ENCODE measurements at places on chromosomes 6 and 20.

DNA sequence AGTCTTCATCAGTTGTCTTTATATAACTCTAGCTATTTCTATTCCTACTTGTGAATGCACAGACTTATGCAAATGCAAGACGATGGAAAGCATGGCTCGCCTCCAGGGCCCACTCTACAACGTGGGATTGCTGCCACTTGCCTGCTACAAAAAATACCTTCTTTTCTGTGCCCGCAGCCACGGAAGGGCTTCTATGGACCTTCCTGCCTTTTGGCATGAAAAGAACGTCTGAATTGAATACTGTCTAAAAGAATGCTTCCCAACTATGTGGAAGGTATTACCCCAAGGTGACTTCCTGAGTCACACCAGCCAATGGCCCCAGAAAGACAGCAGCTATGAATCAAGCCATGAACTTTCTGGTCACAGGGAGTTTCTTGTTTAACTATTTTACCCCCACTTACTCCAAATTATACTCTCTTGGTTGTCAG lies 261.2 kb downstream of the HIVEP2 start:
- no peak for DNase-seq

- DNase-seq: no peak
These were observed 90.8 kb upstream of the QKI start for GRCh38 chr6:163323705-163324104.

- DNase-seq: no peak
These were observed 16.5 kb upstream of the WFDC9 start for GRCh38 chr20:45647441-45648050.

DNA sequence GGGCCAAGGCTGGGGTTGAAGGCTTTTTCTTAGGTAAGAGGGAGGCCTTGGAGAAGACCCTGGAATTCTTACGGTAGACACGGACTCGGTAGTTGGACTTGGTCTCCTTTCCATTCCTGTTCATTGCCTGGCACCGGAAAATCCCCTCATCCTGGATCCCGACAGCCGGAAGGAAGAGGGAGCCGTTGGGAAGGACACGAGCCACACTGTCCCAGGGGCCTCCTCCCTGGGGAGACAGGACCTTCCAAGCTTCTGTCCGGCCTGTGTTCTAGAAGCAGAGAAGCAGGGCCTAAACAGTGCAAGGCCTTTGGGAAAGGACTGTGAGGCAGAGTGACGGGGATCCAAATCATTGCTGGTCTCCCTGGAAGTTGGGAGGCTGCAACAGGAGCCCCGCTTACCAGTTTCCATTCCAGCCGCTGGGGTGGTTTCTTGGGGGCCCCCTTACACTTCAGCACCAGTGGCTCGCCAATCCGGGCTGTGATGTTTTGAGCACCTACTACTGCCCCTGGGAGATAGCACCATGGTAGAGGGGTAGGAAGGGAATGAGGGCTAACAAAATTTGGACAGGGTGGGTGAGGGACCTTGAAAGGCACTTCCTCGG lies 470 bp downstream of the AGER start:
- no peak for DNase-seq

DNA sequence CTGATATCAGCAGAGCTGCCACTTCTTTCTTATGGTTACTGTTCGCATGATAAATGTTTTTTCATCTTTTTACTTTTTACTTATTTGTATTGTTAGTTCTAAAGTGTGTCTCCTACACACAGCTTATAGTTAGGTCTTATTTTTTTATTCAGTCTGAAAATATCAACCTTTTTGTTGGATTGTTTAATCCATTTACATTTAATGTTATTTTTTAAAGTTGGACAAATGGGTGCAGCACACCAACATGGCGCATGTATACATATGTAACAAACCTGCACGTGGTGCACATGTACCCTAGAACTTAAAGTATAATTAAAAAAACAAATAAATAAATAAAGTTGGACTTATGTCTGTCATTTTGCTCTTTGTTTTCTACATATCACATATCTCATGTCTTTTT lies 40.3 kb upstream of the FOXC1 start:
- DNase-seq: no peak

- DNase-seq: no peak
These were observed 39.1 kb downstream of the NFATC2 start for GRCh38 chr20:51503376-51503775.

DNA sequence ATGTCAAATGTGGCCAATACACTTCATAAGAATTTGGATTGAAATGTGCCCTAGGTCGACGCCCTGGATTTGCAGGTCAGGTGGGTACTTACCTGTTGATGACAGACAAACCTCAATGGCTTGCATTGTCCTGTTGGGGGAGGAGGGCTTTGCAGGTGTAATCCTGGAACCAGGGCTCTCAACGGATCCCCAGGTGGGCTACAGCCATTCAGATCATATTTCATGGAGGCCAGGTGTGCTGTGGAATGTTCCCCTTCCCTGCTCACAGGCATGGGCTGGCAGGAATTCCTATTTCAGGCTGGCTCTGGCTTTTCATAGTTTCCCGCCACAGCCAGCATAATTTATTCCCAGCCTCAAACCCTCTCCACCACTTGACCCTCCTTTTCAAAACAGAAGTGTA lies 254.7 kb downstream of the SMOC2 start:
- DNase-seq: no peak

- DNase-seq: peak; percentile 20
These were observed 86.5 kb downstream of the ATRN start for GRCh38 chr20:3557237-3557785.

DNA sequence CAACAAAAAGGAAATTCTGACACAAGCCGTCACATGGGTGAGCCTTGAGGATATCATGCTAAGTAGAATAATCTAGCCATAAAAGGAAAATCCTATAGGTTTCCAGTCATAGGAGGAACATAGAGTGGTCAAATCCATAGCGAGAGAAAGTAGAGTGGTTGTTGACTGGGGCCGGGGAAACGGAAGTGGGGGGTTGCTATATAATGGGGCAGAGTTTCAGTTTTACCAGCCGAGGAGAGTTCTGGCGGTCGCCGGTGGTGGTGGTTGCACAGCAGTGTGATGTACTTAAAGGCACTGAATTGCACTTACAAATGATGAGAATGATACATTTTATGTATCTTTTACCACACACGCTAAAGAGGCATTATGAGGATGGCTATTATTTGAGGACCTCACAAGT lies 4.9 kb downstream of the GPR31 start:
- no peak for DNase-seq

GRCh38 chr6:11202513-11203305 lies 29.8 kb downstream of the NEDD9 start:
- DNase-seq: no peak

GRCh38 chr6:111813237-111813636 lies 60.0 kb downstream of the FYN start:
- no peak for DNase-seq

- no peak for DNase-seq
These were observed 125.3 kb upstream of the DST start for GRCh38 chr6:56767892-56768531.

DNA sequence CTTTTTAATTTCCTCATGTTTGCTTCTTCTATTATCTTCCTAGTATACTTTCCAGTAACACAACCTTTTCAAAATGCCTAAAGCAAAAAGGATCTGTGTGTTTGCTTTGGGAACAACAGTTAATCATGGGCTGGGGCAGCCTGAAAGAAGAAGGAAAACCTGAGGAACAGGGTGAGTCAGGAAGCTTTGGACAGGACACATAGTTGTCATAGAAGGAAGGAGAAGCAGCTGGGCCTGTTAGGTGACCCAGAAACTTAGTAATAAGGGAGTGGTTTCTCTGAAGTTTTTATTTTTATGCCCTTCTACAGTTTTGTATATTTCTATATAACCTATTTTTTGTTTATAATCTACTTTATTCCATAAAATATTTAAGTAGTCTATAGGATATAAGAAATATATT lies 61.4 kb downstream of the CD24 start:
- DNase-seq: no peak

DNA sequence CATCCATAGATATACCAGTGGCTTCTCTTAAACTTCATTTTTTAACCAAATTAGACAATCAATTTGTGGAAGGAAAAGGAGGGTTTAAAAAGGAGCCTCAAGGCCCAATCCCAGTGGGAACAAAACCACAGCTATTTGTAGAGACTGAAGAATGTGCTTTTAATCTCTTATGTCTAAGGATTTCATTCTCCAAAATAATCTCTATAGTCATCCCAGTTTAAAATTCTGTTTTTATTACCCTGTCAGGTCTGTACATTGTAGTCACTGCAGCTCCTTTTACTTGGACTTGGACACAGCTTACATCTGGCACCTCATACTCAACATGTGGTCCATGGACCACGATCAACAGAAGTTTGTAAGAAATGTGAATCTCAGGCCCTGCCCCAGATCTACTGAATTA lies 152.1 kb upstream of the STMND1 start:
- DNase-seq: no peak

GRCh38 chr20:5095454-5095853 lies 24.3 kb downstream of the PCNA start:
- DNase-seq: no peak
